CD4-positive, alpha-beta T cell treated with Interleukin-6 for 4 hours (primary cell): ENCODE measurements at places on chromosomes 11 and 22.
A peak's percentile ranks its signal among the peaks of the same experiment; 100 is the strongest.

DNA sequence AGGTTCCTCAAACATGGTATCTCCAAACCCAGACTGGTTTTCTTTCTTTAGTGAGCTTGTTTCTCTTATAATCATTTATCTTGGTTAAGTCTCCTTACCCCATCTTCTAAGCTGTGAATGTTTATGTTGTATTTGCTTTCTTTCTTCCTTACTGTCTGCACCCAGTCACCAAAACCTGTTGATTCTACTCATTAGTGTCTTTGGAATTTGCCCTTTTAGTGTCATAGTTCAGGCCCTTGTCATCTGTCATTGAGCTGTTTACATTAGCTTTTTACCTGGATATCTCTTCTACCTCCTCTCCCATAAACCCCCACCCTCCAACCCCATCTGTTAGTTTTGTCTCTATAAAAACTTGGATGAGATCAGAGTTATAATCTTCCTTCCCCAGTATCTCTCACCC lies 59.9 kb downstream of the AMOTL1 start:
- DNase-seq: no peak

DNA sequence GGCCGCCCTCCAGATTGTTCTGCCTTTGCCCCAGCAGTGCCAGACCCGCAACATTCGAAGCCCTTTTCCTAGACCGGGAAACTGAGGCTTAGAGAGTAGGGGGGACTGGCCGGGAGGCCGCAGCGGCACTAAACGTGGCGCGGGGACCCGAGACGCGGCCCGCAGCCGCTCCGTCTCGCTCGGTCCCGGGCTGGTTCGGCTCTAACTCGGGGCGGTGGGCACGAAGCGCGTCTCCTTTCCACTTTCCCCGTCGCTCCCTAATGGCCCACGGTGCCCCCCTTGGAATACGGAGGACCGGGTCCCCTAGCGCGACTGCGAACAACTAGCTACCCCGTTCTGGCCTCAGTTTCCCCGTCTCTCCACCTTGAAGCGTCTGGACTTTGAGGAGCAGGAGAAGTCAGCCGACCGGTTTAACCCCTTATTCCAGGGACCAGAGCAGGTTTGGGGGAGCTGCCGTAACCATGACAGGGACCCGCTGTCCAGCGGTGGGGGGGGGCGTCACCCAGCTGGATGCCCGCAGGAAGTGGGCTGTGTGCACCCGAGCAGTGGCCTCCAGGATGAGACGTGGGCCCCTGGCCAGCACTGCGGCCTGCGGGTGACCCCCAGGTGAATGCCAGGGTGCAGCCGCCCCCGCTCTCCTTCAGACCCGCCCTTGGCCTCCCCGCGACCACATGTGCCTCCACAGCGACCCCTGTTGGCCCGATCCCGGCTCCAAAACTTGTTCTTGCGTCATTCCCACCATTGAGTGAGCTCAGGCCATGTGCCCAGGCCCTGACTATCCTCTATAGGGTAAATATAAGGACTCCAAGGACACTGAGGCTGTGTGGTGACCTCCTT lies 1.1 kb downstream of the CDC42EP1 start:
- peak; percentile 80 for DNase-seq

GRCh38 chr11:69450064-69450856 lies 31.2 kb upstream of the LINC01488 start:
- no peak for DNase-seq

GRCh38 chr11:125842321-125842948 lies 9.3 kb downstream of the PATE4 start:
- DNase-seq: no peak

GRCh38 chr11:76361776-76362175 lies 19.2 kb downstream of the THAP12 start:
- no peak for DNase-seq

- DNase-seq: no peak
These were observed 26.1 kb downstream of the TCIRG1 start for GRCh38 chr11:68064926-68065325.

DNA sequence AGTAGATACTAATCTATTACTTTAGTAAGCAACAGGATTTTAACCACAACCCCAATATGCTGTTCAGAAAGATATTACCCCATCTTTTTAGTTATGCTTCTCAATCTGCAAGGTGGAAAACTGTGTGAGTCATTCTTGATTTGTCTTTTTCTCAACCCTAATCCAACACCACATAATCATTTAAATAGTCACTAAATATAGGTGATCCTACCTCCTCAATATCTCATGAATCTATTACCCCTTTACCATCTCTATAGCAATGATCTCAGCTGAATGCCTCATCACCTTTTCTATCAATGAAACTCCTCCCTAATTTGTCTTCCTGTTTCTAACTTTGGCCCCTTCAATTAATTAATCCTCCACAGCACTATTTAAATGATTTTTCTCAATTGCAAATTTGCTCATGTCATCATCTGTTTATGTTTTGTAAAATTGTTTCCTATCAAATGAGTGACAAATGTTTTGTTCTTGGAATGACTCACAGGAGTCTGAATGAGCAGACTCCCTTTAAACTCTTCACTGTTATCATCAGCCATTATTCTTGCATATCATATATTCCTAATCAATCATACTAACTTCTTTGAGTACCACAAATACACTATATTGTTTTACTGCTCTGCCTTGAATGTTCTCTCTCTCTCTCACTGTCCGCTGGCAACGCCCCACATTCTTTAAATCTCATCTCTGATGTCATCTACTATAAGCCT lies 26.1 kb downstream of the SNX19 start:
- DNase-seq: no peak

DNA sequence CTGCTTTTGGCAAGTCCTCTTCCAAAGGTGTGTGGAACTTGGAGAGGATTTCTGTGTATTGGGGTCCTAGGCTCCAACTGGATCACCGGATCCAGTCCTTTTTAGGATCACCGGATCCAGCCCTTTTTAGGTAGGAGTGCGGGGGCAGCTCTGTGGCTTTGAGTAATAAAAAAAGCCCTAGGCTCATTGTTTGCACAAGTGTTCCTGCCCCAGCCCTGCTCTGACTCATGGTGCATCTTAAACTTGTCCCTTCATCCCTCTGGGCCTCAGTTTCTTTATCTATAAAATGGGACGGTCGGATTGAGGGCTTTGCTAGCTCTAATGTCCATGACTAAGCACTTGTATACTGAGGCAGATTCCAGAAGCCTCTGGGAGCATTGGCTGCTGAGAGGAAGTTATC lies 22.7 kb upstream of the CD44 start:
- DNase-seq: no peak

GRCh38 chr22:44119669-44120313 lies 60.9 kb upstream of the PARVG start:
- DNase-seq: no peak
